GM23248 (cell line): ENCODE measurements at places on chromosomes 1 and 21. TPM values are rescaled to one million over a fixed set of nuclear protein-coding genes. Genes with fewer than 3 reads are reported as not detected.

- no peak overlapping the region for H3K27ac ChIP-seq
- DNase-seq = no peak
- no peaks in the 10 kb centered on the region for H3K4me1 ChIP-seq
- no peaks in the 10 kb centered on the region for H3K27me3 ChIP-seq
- no peak overlapping the region for H3K4me3 ChIP-seq
- no peaks in the 10 kb centered on the region for H3K36me3 ChIP-seq
Observed at GRCh38 chr1:103761896-103762295, 12.2 kb downstream of the AMY1C start.

GRCh38 chr1:1359664-1360468 lies 1.5 kb upstream of the MXRA8 start:
- H3K27me3 ChIP-seq = no peaks in the 10 kb centered on the region
- H3K4me3 ChIP-seq = peak overlapping the region; percentile 94
- H3K36me3 ChIP-seq = no peaks in the 10 kb centered on the region
- H3K27ac ChIP-seq = peak overlapping the region; percentile 99

DNA sequence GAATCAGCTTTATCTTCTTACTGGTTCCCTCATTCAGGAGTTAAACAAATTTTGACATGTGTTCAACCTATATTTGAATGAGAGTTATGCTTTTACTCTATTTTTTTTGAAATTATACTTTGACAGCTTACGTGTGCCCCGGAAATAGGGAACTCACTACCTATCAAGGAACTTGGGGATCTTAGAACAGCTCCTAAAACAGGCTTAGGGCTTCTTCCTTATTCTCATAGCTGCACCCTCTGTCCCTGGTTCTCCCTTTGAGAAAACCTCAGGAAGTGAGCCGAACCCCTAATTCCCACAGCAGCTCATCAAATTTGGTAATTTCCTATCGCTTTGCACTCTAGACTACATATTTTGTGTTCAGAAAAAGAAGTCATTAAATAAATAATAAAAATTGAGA lies 81.2 kb upstream of the RUNX3 start:
- H3K4me1 ChIP-seq = no peaks in the 10 kb centered on the region
- peaks cover 10% of the 10 kb centered on the region for H3K27me3 ChIP-seq
- no peak for DNase-seq
- no peak overlapping the region for H3K4me3 ChIP-seq
- no peak overlapping the region for H3K27ac ChIP-seq
- no peaks in the 10 kb centered on the region for H3K36me3 ChIP-seq

DNA sequence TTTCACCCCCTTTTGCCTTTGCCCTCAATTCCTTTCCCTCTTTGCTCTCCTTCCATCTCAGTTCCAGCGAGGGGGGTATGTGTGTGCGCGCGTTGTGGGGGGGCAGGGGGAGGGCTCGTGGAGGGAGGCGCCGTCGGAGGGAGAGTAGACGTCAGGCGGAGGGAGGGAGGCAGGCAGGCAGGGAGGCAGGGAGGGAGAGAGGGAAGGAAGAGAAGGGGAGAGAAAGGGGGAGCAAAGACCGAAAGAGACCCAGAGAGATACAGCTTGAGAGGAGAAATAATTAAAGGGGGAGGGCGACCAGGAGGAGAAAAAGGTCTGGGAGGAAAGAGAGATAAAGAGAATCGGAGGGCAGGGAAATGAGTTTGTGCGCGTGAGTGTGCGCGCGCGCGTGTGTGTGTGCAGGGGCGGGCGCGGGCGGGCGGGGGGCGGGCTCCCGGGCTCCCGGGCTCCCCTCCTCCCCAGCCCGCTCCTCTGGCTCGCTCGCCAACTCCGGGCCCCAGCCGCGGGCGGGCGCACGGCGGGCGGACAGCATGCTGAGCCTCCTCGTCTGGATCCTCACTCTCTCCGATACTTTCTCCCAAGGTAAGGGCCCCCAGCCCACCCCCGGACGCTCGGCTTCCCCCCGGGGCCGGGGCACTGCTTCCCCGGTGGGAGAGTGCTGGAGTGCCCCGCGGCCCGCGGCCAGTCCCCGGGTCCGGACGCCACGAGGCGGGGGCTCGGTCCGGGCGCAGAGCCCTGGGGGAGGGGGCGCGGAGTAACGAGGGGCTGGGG lies at the start of gene KIRREL1:
Gene KIRREL1, plus strand, starts transcription at position 499 of the 771 bp plus-strand sequence. Its CDS starts 32 bp downstream, at position 531.
- H3K4me1 ChIP-seq = peaks cover 31% of the 10 kb centered on the region
- H3K27ac ChIP-seq = peak within 1 kb of the TSS; percentile 72
- H3K27me3 ChIP-seq = no peaks in the 10 kb centered on the region
- no peaks in the 10 kb centered on the region for H3K36me3 ChIP-seq

Gene KCTD3
- 25.7 and 32.0 TPM in 2 replicates for total RNA-seq

Gene ADGRB2
- total RNA-seq = 3.6 and 3.9 TPM in 2 replicates

Gene FALEC
- total RNA-seq = not detected in 2 replicates

Gene PALMD
- total RNA-seq = 0.11 TPM in 1 of 2 replicates, not detected in the other
